SK-N-MC (cell line): ENCODE measurements at places on chromosomes 6 and 20.

- no peak for DNase-seq
These were observed 733.8 kb upstream of the GJE1 start for GRCh38 chr6:141398949-141399348.

DNA sequence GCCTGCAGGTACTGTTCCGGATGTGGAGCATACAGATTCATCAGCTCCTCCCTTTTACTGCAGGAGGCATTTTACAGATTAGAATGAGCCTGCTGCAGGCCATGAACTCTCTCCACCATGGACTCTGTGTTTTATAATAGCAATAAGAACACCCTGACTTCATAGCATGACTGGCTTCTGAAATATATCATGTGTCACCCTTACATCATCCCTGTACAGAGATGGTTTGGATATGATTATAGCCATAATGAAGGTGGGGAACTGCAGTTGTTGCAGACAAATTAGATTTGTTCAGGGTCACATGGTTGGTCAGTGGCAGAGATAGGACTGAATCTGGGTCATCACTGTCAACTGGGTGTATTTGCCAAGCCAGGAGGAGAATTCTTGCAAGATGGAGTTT is 100.7 kb downstream of the FOXO3 start:
- DNase-seq: no peak

GRCh38 chr6:79071547-79071946 is 6.5 kb downstream of the PHIP start:
- no peak for DNase-seq

DNA sequence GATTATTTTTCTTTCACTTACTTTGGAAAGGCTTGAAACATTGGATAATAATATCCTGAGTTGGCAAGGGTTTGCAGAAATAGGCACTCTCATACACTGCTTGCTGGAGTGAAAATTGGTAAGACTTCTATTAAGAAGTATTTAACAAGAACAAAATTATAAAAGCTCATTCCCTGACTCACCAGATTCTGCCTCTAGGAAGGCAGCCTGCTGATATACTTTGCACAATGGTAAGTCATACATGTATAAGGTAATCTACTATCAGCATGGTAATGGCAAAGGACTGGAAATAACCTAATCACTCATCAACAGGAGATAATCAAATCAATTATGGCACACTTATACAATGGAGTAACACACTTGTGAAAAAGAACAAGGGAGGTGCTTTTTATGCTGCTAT is 85.8 kb downstream of the PLCG1 start:
- DNase-seq: no peak

GRCh38 chr20:21501184-21501583 is 12.7 kb downstream of the NKX2-2 start:
- DNase-seq: no peak
